Stimulated activated CD8-positive, alpha-beta memory T cell treated with anti-CD3 and anti-CD28 coated beads, Interleukin-4, amount 100 ng/mL, for 4 hours (primary cell): ENCODE measurements at places on chromosomes 11 and 22.
A peak's percentile ranks its signal among the peaks of the same experiment; 100 is the strongest.

DNA sequence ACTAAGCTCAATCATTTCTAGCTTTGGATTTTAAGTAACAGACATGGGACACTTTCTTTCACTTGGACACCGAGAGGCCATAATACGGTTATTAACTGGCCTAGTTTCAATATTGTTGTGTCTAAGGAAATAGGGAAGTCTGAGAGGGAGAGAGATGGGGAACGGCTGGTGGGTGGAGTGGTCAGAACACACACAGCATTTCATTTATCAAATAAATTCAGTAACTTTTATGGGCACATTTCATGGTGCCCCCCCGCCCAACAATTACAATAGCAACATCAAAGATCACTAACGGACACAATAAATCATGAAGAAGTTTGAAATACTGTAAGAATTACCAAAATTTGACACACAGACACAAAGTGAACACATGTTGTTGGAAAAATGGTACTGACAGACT, 10.7 kb downstream of the PRPF19 start:
- no peak for DNase-seq

- no peak for DNase-seq
Measured at GRCh38 chr11:16295592-16295991, 60.8 kb downstream of the SOX6 start.

- DNase-seq, result no peak
Measured at GRCh38 chr22:34743110-34743751, 322.7 kb upstream of the ISX start.

GRCh38 chr11:115545581-115546210, 41.5 kb upstream of the CADM1 start:
- no peak for DNase-seq

GRCh38 chr11:7381937-7382336, 103.4 kb upstream of the OLFML1 start:
- no peak for DNase-seq

GRCh38 chr22:46792841-46793261, 30.4 kb downstream of the TBC1D22A start:
- no peak for DNase-seq

GRCh38 chr11:75342966-75343870, 8.2 kb downstream of the ARRB1 start:
- no peak for DNase-seq

- no peak for DNase-seq
Measured at GRCh38 chr11:14713496-14714244, 70.1 kb downstream of the PDE3B start.

GRCh38 chr11:8886322-8886721, 24.7 kb upstream of the AKIP1 start:
- DNase-seq, result no peak

- DNase-seq, result no peak
Measured at GRCh38 chr11:126930091-126930841, 70.3 kb downstream of the KIRREL3 start.

- no peak for DNase-seq
Measured at GRCh38 chr22:46376908-46377524, 41.5 kb downstream of the TRMU start.

DNA sequence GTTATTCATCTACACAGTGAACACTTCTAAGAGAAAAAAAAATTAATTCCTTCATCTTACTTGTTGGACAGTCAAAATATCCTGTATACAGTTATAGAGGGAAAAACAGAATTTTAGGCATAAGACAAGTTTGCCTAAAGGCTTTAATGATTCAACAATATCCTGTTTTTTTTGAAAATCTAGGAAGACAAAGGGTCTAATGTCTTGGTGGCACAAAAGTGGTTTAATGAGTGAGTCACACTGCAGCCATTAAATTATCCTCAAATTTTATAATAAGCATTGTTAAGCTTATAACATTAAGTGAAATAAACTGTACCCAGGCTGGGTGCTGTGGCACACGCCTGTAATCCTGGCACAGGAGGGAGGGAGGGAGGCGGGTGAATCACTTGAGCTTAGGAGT, 72.9 kb downstream of the GAB2 start:
- no peak for DNase-seq

- DNase-seq, result no peak
Measured at GRCh38 chr11:86593833-86594232, 78.6 kb downstream of the ME3 start.

DNA sequence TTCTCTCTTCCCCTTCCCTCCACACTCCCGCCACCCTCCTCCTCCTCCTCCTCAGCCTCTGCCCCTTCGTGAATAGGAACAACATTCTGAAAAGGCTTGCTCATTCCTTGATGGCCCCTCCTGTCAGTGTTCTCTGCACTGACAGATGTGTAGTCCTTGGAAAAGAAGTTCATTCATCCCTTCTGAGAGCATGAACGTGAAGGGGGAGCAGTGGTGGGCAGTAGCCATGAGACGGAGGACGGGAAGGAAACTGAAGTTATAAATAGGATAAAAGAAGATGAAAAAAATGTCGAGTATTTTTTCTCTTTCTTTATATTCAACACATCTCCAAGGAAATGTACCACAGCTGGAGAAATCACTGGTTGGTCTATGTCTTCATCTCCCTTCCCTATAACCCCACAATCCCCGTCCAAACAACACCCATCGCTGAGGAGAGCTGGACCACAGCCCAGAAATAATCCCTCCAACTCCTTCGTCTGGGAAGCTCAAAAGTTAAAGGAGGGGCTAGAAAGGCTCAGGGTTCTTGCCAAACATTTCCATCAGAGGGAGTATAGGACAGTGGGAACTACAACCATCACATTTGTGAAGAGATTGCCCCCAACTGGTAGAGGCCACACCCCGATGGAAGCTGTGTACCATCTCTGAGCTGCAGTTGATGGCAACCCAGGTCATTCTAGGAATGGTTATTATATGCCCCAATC, 33.5 kb downstream of the ETS1 start:
- no peak for DNase-seq

DNA sequence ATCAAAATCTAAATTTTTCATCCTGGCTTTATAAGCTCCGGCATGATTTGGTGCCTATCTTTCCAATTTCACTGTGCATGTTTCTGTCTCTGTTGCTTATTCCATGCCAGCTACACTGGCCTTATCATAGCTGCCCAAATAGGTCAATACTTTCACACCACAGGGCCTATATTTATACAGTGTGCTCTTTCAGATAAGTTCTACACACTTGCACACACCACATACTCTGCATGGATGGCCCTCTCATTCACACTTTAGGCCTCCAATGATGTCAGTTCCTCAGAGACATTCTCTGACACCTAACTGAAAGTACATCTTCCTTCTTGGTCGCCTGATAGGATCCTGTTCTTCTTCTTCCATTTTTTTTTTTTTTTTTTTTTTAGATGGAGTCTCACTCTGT, 7.0 kb downstream of the ALG8 start:
- no peak for DNase-seq

- peak; percentile 58 for DNase-seq
Measured at GRCh38 chr11:3920148-3920852, 64.8 kb downstream of the STIM1 start.

- no peak for DNase-seq
Measured at GRCh38 chr22:44390613-44390970, 77.8 kb upstream of the SHISAL1 start.

- DNase-seq, result no peak
Measured at GRCh38 chr11:119055901-119056300, 1.1 kb downstream of the HYOU1 start.

- DNase-seq, result no peak
Measured at GRCh38 chr22:49951986-49952896, 8.3 kb upstream of the PIM3 start.

DNA sequence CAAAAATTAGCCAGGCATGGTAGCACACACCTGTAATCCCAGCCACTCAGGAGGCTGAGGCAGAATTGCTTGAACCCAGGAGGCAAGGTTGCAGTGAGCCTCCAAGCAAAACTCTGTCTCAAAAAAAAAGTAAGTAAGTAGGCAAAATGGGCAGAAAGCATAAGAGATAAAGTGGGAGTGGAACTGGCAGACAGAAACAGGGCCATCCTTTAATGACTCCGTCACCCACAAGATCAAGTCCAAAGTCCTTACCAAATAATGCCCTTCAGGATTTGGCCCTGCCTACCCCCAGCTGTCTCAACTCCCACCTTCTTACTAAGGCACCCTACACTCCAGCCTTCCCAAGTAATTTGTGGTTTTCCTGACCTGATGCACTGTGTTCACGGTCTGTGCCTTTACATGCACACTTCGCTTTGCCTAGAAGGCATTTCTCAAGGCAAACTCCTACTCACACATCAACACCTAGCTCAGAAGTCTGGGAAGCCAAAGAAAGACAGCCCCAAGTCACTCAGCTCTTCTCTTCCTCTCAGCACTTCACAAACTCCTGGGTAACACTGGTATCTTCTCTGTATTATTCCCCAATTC, 6.1 kb downstream of the MAPK1 start:
- DNase-seq, result no peak

GRCh38 chr11:17846852-17847453, 112.4 kb downstream of the KCNC1 start:
- no peak for DNase-seq

DNA sequence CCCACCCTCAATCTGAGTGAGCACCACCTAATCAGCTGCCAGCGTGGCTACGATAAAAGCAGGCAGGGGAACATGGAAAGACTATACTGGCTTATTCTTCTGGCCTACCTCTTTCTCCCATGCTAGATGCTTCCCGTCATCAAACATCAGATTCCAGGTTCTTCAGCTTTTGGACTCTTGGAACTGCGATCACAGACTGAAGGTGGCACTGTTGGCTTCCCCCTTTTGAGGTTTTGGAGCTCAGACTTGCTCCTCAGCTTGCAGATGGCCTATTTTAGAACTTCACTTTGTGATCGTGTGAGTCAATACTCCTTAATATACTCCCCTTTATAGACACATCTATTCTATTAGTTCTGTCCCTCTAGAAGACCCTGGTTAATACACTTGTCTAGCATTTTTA, 543.7 kb upstream of the RAG2 start:
- no peak for DNase-seq

GRCh38 chr11:88307749-88308425, 29.6 kb downstream of the CTSC start:
- no peak for DNase-seq

- DNase-seq, result no peak
Measured at GRCh38 chr11:125351033-125351867, 144.8 kb downstream of the FEZ1 start.

DNA sequence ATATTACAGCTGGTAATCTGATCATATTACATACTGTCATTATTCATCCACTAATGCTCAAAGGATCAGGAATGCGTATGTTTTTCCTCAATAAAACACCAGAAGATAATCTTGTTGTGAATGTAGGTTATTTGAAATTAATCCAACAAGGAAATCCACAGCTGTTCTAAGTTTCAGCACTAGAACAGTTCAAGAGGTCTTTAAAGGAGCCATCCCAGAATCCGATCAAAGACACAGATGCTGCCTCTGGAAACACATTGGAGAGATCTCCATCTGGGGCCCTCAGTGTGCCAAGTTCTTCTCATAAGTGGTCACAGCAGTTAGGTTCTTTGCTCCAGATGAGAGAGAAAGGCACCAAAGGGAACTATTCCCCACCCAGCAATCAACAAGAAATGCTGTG, 1955.1 kb upstream of the RAG2 start:
- DNase-seq, result no peak
